ENCODE measurements at places on chromosomes 12 and 14.

DNA sequence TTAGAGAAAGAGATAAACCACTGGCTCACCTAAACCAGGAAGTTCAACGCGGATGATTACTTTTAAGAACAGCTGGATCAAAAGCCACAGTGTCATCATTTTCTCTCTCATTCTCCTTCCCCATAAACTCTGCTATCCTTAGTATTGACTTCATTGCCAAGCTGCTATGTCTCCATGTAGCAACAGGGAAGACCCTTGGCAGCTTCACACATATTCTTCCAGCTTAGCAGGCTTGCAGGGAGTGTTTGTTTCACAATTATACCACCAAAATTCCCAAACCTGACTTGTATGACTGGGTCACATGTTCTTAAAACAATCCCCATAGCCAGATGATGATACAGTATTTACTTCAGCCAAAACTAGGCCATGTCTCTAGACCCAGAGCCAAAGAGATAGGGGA, 235.5 kb downstream of the PAWR start:
- no peak for DNase-seq

GRCh38 chr12:24631676-24632426, 317.1 kb downstream of the BCAT1 start:
- no peak for DNase-seq

DNA sequence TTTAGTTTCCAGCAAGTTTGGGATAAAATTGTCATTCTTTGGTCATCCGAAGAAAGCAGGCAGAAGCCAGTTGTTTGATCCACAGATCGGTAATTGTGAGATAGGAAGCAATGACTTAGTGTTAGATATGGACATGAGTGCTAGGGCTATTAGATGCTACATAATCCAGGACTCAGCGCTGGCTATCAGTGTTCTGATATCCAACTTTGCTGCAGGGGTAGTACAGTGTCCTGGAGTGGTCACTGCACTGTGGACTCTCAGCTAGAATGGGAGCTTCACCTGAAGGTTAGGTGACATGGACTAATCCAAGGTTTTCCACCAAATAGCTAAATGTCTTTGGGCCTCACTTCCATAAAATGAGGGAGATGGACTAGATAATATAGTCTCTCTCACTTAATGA, 39.9 kb downstream of the STK38L start:
- no peak for DNase-seq

DNA sequence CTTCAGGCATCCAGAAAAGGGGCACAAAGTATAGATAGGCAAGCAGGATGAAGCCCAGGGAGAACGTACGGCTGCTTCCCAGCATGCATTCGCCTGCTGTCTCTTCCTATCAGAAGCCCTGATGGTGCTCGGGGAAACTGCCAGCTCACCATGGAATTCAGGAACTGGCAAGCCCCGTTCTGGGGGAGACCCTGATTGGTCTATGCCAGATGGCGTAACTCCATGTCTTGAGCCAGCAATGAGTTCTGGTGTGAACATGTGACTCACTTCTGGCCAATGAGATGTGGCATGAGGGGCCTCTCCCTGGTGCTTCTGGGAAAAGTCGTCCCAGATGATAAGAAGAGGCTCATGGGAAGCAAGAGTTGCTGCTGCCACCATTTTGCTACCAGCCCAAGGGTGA, 270.8 kb downstream of the BCL11B start:
- no peak for DNase-seq

- DNase-seq = no peak
These were observed 160.7 kb downstream of the ETV6 start for GRCh38 chr12:11810206-11810545.

Data from stimulated activated CD8-positive, alpha-beta memory T cell treated with anti-CD3 and anti-CD28 coated beads, Interleukin-2, amount 100 ng/mL, for 1 hour (primary cell).